ENCODE measurements at places on chromosomes 2 and 18.

- no peak for DNase-seq
Observed at GRCh38 chr2:7111626-7112025, 194.4 kb downstream of the RNF144A start.

- DNase-seq = no peak
Observed at GRCh38 chr2:168312036-168312822, 64.8 kb upstream of the STK39 start.

DNA sequence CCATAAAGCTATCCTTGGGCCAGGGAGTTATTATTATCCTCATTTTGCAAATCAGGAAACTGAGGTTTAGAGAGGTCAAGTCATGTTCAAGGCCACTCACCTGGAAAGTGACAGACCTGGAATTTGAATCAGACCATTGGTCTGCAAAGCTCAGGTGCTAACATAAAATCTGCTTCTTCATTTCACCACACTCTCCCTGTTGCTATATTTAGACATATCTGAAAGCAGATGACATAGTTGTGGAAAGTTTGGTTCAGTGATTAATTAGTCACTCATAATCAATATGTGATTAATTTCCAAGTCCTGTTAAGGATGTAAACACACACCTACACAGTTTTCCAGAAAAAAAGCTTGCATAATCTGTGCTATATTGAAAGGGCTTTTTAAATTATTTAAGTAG is 57.4 kb downstream of the LINC00305 start:
- DNase-seq = no peak

GRCh38 chr2:200161458-200161857 is 145.0 kb upstream of the SPATS2L start:
- no peak for DNase-seq

DNA sequence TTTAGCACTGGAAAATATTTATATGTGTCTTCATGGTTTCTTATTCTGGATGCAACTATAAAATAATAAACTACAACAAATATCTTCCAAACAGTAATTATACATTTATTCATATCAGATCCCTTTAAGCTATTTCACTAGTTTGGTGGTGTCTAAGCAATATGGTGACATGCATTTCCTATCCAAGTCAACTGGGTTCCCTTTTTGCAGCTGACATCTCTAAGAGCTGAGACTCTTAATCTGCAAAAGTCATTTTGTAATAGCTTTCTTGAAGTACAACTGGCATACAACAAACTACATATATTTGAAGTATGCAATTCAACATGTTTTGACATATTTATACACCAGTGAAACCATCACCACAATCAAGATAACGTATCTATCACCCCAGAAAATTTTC is 59.9 kb upstream of the SLC1A4 start:
- peak; percentile 61 for DNase-seq
